Mammary epithelial cell (primary cell): ENCODE measurements at places on chromosomes 3 and 15.
A peak's percentile ranks its signal among the peaks of the same experiment; 100 is the strongest.

DNA sequence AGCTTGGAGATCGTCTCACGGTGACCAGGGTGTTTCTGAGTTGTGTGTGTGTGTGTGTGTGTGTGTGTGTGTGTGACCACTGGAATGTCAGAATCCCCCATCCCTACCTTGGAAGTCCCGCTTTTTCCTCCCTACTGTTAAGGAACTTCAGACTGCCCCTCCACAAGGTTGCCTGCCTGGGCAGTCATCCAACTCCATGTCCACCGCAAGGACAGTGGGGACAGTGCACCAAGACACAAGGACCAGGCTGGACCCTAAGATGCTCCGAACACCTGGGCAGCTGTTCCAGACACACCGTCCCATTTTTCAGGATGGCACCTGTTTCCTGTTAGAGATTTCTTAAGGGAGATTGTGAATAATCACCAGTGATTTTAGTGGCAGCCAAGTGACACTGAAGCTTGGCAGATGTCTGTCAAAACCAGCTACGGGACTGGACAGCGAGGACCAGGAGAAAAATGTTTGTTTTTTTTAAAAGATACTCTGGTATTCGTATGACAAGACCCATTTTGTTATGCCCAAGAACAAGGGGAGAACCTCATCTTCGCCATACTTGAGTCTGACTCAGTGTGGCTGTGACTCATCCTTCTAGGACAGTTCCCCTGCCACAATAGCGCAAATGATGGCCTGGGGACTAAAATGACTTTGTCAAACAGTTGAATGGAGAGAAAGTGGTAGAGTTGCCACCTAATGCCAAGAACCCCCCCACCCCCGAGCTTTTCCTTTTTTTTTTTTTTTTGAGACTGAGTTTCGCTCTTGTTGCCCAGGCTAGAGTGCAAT is 15.5 kb downstream of the PAQR9 start:
- peak; percentile 31 for DNase-seq

DNA sequence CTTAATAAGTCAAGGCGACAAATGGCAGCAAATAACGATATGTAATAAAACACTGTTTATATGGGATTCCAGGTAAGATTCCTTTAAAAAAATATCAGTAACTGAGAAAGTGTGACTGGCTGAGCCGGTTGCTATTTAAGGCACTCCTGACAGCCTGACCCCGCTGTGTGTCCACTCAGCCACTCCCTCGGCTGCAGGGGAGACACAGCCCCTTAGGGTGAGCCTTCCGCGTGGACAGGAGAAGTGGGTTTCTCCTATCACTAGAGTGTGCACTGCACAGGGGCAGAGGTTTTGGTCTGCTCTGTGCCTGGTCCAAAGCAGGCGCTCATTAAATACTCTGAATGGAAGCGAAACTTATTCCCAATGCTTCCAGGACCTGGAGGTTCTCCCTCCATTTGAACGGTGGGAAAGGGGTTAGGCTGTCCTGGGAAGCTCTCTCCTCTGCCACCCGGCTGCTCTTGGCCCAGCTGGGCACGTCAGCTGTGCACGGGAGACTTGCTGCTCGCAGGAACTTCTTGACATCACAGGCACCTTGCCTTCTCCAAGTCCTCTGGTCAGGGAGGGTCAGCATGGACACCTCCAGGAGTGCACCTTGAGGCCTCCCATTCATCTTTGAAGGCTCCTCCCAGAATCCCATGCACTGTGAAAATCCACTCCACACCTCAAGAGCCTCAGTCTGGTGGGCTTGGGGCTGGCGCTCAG is 43.3 kb upstream of the SLCO2A1 start:
- DNase-seq: no peak

DNA sequence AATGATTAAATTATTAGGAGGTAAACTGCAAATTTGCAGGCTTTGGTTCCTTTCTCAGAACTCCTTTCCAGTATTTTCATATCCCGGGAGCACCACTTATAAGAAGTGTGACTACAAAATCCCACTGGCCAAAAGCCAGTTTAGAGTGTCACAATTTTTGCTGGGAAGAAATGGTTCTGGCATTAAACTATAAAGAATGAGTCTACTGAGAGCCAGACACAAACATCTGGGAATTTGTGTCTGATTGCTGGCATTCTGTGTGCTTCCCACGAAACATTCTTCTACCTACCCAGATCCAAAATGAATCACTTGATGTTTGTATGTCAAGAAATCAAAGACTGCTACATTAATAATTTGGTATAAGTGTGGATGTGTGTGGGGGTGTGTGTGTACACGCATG is 82.8 kb downstream of the DUT start:
- no peak for DNase-seq

GRCh38 chr3:190862209-190863118 is at the start of gene GMNC:
GMNC (minus strand) TSS chr3:190862694; CDS start chr3:190862615, 79 bp downstream.
- DNase-seq: peak; percentile 71

DNA sequence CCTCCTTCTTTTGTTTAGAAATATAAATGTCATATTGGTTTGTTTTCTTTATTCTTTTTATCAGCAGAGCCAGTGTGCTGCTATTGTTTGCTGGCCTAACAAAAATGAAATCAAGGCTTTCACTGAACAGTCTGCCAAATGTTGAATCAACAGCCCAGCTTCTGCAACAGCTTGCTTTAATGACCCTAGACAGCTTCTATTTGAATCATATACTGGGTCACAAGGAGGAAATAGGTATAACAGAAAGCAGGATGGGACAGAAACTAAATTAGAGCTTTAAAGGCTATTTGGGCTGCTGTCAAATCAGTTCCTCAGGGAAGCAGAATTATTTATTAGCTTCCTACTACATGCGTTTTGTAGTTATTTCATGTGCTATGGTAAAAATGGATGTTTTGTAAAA is 12.1 kb upstream of the DNAJC13 start:
- DNase-seq: no peak

- DNase-seq: no peak
Measured at GRCh38 chr3:70607469-70607868, 295.0 kb upstream of the MDFIC2 start.

- DNase-seq: no peak
Measured at GRCh38 chr15:57263520-57263919, 112.8 kb upstream of the CGNL1 start.

DNA sequence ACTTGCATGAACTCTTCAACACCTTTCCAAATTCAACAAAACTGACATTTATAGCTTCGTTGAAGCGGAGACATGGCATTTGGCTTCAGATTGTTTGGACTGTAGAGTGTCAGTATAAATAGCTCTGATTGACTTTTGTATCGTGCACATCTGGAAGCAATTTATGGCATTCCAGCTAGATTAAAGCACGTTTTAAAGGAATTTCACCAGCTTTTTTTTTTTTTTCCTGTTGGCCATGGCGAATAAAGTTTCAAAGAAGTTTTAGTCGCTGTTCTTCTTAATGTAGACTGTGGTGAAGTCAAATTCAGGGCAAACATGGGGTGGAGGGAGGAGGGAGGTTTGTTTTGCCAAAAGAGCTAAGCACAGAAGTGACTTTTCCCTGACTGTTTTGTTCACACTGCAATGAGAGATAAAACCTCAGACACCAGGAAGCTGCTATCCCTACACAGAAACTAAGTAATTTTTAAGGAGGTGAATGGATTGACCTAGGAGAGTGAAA is 391.0 kb upstream of the RARB start:
- DNase-seq: no peak

GRCh38 chr3:123695731-123696640 is 111.1 kb upstream of the HACD2 start:
- no peak for DNase-seq

DNA sequence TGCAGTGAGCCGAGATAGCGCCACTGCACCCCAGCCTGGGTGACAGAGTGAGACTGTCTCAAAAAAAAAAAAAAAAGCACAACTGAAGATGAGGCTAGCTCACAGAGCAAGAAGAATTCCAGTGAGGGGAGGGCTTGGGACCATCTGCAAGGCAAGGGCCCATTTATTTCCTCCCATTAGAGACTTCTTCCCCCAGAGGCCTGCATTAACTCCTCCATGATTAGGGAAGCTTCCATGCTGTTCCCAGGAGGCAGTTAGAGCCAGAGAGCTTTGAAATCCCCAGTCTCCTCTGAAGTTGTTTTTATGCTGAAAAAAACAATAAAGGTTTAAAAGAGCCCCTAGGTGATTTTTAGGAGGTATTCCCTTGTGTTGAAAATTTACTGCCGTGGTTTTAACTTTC is 54.3 kb upstream of the ADCY5 start:
- no peak for DNase-seq

DNA sequence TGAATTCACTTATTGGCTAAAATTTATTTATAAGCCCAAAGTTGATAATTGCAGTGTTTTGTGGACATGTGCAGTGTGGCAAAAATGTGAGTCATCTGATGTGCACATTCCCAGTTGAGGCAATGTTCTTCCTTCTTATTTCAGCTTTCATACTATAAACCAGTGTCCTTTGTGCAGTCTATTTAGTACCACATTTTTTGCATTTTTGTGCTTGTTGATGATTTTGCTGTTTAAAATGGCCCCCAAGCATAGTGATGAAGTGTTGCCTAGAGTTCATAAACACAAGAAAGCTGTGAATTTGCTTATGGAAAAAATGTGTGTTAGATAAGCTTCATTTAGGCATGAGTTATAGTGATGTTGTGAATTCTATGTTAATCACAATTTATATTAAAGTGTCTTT is 19.4 kb upstream of the IL20RB start:
- DNase-seq: no peak

GRCh38 chr3:9903238-9903624 is 583 bp downstream of the IL17RE start:
- no peak for DNase-seq

DNA sequence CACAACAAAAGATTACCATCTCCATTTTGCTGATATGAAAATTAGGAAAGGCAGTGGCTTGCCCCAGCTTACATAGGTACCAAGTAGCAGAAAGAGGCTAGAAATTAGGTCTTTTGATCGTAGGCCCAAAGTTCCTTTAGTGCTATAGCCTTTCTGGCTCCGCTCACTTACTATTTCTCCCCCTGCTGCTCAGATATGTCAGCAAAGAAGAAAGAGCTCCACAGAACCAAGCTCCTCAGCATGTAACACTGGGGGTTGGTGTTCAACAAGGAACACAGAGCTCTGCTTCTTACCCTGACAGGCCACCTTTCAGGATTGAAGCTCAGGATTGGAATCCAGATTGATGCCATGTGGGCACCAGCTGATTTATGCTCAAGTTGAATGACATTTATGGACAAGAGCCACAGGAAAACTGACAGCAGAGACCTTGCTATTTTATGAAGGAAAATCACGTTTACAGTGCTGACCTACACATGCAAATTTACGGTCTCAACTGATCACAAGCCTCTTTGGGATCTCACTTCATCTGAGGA is 6.1 kb upstream of the IL12A start:
- DNase-seq: no peak

- peak; percentile 7 for DNase-seq
Measured at GRCh38 chr3:143040261-143040879, 39.0 kb downstream of the U2SURP start.

DNA sequence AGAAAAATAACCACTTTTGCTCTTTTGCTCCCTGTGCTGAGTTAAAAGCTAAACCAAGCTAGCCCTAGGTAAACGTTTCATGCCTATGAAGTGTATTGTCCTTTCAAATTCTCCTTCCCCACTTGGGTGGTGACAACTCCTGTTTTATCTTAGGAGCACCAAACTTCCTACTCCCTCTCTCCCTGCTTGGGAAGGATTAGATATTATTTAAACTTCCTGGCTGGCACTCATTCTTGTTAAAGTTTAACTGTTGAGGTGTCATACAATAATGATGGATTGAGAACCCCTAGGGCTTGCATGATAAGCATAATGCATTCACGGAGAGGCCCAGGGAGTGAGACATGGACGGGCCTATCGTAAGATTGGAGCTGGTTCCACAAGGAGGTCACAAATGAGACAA is 29.5 kb downstream of the B4GALT4 start:
- no peak for DNase-seq

GRCh38 chr3:182392182-182392937 is 400.9 kb upstream of the ATP11B start:
- DNase-seq: no peak

DNA sequence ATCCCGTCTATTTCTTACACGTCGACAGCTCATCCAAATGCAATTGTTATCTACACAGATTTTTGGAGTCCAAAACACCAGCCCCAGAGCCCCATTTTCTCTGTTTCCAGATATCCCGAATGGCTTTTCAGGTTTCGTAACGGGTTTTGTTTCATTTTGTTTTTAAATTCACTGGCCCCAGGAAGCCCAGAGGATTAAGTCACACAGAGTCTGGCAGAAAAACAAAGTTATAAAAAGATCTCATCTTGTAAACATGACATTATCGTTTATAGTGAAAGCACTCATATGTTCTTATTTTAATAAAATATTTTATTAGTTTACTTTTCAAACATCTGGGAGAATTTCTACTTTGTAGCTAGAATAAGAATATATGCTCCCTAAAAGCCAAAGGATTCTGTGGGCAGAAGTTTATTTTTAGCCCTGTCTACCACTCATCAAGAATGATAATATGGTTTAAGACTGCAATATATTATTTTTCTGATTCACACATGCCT is 149.3 kb upstream of the SLC2A2 start:
- DNase-seq: no peak

- DNase-seq: peak; percentile 97
Measured at GRCh38 chr15:48940508-48940907, 23.2 kb downstream of the SHC4 start.

DNA sequence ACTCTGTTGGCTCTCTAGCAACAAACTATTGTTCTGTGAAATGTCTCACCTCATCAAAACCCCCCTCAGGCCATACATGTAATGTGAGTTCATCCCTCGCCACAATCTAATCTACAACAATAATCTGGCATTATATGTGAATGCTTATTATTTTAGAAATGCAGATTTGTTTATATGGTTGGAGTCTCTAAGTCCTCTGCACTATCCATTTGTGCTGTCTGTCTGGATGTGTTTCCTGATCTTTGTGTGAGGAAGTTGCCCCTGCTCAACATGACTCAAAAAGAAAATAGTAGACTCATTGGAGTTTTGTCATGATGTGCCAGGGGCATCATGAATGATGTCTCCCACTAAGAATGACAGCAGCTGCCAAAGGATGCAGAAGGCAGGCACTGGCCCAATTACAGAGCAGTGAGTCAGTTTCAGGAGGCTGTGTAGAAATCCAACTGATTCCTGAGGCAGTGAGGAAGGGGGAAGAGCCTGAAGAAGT is 161.6 kb upstream of the PDZRN3 start:
- peak; percentile 97 for DNase-seq

DNA sequence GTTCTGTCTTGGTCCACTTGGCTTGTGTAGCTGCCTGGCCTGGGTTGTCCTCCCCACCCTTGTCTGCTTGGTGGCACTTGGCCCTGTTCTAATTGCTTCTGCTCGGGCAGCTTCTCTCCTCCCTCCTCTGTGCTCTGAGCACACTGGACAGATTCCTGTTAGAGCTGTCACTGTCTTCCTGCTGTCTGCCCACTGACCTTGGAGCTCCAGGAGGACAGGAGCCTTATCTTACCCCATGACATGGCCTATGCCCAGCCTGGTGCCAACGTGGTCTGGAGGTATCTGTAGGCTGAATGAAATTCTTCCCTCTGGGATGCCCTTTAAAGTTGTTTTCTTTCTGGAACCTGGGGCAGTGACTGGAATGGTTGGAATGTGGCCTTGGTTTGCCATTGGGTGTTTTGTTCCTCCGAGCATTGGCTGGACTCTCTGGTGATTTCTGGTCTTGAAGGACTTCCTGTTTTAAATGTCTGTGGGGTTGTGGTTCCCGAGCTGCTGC is 94.1 kb downstream of the FAM43A start:
- no peak for DNase-seq
